ENCODE measurements at places on chromosomes 3 and 15. TPM values are rescaled to one million over a fixed set of nuclear protein-coding genes. Genes with fewer than 3 reads are reported as not detected.

The RHOV gene
- 1.2 TPM for total RNA-seq

The DUOX1 gene
- total RNA-seq: 3.3 TPM

The LRTM1 gene
- total RNA-seq: not detected

The IL16 gene
- 3.3 TPM for total RNA-seq

The TP53BP1 gene
- total RNA-seq: 46.8 TPM

The SLMAP gene
- total RNA-seq: 44.5 TPM

The HMCES gene
- 16.8 TPM for total RNA-seq

The NEK10 gene
- 2.0 TPM for total RNA-seq

The MESP1 gene
- total RNA-seq: 0.50 TPM

The CDC25A gene
- total RNA-seq: 7.9 TPM

The MESP2 gene
- 1.2 TPM for total RNA-seq

The ACTRT3 gene
- 8.7 TPM for total RNA-seq

The UBE2E2 gene
- 51.1 TPM for total RNA-seq

The MNS1 gene
- 0.60 TPM for total RNA-seq

The ASB14 gene
- not detected for total RNA-seq

The TMCO5A gene
- total RNA-seq: not detected

The SORD gene
- total RNA-seq: 112 TPM

The UBE2E1 gene
- 174 TPM for total RNA-seq

The LSAMP gene
- total RNA-seq: 14.0 TPM

The VWA5B2 gene
- total RNA-seq: 0.40 TPM

The CCDC33 gene
- 0.32 TPM for total RNA-seq

The FBXO40 gene
- not detected for total RNA-seq

The MYLK gene
- total RNA-seq: 17.7 TPM

The ISG20 gene
- total RNA-seq: 13.3 TPM

The GNAT1 gene
- total RNA-seq: not detected

The CCDC80 gene
- 27.1 TPM for total RNA-seq

The RETNLB gene
- not detected for total RNA-seq

The HRH1 gene
- 2.9 TPM for total RNA-seq

The CLDN18 gene
- 73.0 TPM for total RNA-seq

The LMAN1L gene
- not detected for total RNA-seq

The MYL3 gene
- total RNA-seq: 9.5 TPM

The HHLA2 gene
- total RNA-seq: 24.1 TPM

The ARL8B gene
- total RNA-seq: 92.3 TPM

The ZPLD1 gene
- 0.12 TPM for total RNA-seq

The TUSC7 gene
- not detected for total RNA-seq

The CDCP1 gene
- total RNA-seq: 7.0 TPM

The SMC4 gene
- total RNA-seq: 49.6 TPM

The CNTN4 gene
- 35.2 TPM for total RNA-seq

The BNC1 gene
- 24.3 TPM for total RNA-seq

The FHIT gene
- 13.0 TPM for total RNA-seq

The IL20RB gene
- 0.48 TPM for total RNA-seq

The WWTR1 gene
- 55.8 TPM for total RNA-seq

The SKOR1 gene
- 0.12 TPM for total RNA-seq

The ALCAM gene
- total RNA-seq: 132 TPM

The TRH gene
- not detected for total RNA-seq

The OIP5 gene
- 11.8 TPM for total RNA-seq

The PLA2G4E gene
- 0.07 TPM for total RNA-seq
